GM12878 (cell line): ENCODE measurements at places on chromosomes 12 and 14.

DNA sequence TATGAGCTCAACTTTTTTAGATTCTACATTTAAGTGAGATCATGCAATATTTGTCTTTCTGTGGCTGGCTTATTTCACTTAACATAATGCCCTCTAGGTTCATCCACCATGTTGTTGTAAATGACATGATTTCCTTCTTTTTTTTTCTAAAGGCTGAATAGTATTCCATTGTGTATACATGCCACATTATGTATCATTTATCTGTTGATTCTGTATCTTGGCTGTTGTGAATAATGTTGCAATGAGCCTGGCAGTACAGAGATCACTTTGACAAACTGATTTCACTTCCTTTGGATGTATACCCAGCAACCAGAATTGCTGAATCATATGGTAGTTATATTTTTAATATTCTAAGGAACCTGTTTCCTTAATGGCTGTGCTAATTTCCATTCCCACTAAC, 19.1 kb downstream of the FBXW8 start:
- H3K4me3 ChIP-seq: no peak overlapping the region
- H3K27ac ChIP-seq: no peak overlapping the region
- no peak for DNase-seq

- H3K36me3 ChIP-seq: no peaks in the 10 kb centered on the region; the same call in 1 of the 2 replicates
- H3K4me3 ChIP-seq: no peak overlapping the region
- H3K4me1 ChIP-seq: peaks cover 54% of the 10 kb centered on the region
- H3K27me3 ChIP-seq: no peaks in the 10 kb centered on the region
- DNase-seq: no peak
Observed at GRCh38 chr14:22569106-22569736, 19.8 kb downstream of the DAD1 start.

GRCh38 chr12:53757101-53757770, 5.5 kb upstream of the CISTR start:
- no peaks in the 10 kb centered on the region for H3K36me3 ChIP-seq
- no peaks in the 10 kb centered on the region for H3K27me3 ChIP-seq
- peaks cover 51% of the 10 kb centered on the region for H3K4me1 ChIP-seq
- no peak for DNase-seq
- H3K4me3 ChIP-seq: peak overlapping the region; percentile 54
- H3K27ac ChIP-seq: peak overlapping the region; percentile 48

GRCh38 chr12:58883576-58884334, 36.5 kb downstream of the LRIG3 start:
- H3K4me1 ChIP-seq: no peaks in the 10 kb centered on the region
- DNase-seq: no peak
- H3K4me3 ChIP-seq: no peak overlapping the region
- H3K27me3 ChIP-seq: no peaks in the 10 kb centered on the region
- H3K27ac ChIP-seq: no peak overlapping the region
- no peaks in the 10 kb centered on the region for H3K36me3 ChIP-seq

DNA sequence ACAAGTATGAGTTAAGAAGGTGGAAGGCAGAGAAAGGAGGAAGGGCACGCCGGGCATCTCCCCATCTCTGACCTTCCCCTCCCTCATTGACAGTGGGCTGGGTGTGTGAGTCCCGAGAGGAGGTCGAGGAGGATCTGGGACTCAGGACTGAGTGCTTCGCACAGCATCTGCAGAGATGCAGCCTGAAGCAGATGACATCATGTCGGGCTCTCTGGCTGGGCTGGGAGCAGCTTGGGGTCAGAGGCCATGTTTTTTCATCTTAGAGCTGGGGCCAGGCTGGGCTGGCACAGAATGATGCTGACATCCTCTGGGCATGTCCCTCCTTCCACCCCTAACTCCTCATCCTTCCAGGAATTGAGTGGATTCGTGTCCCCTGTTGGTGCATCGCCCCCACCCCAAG, 43.5 kb downstream of the CMKLR1 start:
- no peak overlapping the region for H3K27ac ChIP-seq
- H3K4me3 ChIP-seq: no peak overlapping the region
- no peak for DNase-seq

GRCh38 chr12:45326358-45326975, 110.6 kb downstream of the ANO6 start:
- no peaks in the 10 kb centered on the region for H3K27me3 ChIP-seq
- H3K4me1 ChIP-seq: no peaks in the 10 kb centered on the region
- DNase-seq: no peak
- no peak overlapping the region for H3K27ac ChIP-seq
- no peaks in the 10 kb centered on the region for H3K36me3 ChIP-seq
- H3K4me3 ChIP-seq: no peak overlapping the region

DNA sequence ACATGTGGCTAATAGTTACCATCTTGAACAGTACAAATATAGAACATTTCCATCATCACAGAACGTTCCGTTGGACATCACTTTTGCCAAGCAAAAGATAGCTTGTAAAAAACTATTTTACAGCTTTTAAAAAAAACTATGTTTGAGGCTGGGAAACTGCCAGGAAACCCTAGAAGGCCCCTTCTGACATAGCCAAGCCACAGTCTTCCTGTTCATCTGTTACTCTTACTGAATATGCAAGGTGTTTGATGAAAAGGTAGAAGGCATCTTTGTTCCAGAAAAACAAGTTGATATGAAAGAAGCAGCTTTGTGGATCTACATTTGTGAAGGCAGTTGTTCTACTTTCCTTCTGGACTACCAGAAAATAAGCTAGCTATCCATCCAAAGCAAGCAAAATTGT, 23.6 kb upstream of the WNK1 start:
- no peak overlapping the region for H3K27ac ChIP-seq
- no peak overlapping the region for H3K4me3 ChIP-seq
- no peak for DNase-seq
- H3K36me3 ChIP-seq: no peaks in the 10 kb centered on the region
- no peaks in the 10 kb centered on the region for H3K27me3 ChIP-seq
